ENCODE measurements at places on chromosomes 7 and 10.

- DNase-seq: no peak
Measured at GRCh38 chr10:13978533-13979115, 352.1 kb downstream of the FRMD4A start.

DNA sequence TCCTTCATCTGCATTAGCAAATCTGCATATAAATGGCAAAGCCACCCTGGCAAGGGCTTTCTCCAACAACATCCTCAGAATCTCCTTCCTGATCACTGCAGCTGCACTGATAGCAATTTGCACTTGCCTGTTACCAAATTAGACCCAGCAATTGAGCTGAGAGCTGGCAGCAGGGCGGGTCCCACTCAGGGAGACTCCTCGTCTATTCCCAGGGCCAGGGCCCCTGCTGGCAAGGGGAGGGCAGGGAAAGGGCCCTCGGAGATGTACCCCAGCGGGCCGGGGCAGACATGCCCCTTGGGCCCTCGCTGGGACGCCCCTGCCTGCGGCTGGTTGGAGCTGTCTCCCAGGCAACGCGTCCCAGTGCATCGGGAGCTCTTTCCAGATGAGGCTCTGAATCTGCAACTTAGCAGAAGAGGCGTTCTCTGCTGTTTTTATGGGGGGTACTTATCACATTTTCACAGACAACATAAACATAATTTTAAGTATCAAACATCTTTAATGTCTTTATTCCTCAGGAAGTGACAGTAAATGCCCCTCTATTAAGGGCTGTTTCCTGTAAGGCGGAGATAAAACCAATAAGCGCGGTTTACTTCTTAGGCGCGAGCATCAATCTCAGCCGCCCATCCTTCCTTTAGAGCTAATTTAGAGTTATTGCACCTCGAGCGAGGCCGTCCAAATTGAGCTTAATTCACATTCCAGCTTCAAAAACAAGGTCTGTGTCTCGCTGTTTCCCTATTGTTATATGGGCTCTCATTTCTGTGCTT, 249.0 kb upstream of the PPP2R2D start:
- DNase-seq: no peak

- DNase-seq: no peak
Measured at GRCh38 chr10:97889461-97890265, 40.0 kb downstream of the GOLGA7B start.

DNA sequence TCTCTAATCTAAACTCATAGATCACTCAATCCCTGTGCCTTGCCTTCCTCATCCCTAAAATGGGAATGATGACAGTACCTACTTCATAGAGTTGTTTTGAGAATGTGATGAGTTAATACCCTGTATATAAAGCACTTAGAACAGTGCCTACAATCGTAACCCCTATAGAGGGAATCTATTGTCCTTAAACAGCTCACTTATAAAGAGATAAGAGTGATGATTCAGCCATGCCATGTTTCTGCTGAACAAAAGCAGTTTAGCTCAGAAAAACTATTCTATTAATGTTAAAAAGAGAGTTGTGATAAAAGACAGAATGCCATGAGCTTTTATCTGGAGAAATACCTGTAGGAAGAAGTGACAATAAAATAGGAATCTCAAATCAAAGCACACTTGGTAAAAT, 63.6 kb downstream of the CUBN start:
- no peak for DNase-seq

DNA sequence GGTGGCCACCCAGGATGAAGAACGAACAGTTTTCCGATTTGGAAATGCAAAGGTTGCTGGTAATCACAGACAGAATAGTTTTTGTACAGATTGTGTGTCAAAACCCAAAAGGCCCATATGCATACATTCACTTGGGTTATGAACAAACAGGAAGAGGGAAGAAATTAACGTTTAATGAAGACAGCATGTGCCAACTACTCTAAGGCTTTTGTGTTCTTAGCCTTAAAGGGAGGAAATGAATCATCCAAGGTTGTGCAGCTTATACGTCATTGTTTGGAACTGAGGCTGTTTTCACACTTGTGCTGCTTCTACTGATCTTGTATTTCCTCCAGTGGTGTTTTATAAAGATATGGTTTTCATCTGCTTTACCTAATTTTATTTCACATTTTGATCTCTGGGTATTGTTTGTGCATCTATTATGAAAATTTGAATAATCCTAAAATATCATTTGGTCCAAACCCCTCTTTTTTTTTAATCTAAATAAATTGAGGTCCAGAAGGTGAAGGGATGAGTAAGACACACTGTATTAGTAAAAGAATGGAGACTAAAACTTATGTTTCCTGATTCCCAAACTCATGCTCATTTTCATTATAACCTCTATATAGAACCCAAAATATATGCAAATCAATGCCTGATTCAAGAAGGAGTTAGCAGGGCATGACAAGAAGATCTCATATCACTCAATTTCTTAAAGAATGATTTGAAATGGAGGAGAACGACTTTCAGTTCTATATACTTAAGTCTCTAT, 373.1 kb downstream of the THSD7A start:
- DNase-seq: no peak

GRCh38 chr10:61779950-61780659, 117.4 kb downstream of the CABCOCO1 start:
- DNase-seq: no peak

DNA sequence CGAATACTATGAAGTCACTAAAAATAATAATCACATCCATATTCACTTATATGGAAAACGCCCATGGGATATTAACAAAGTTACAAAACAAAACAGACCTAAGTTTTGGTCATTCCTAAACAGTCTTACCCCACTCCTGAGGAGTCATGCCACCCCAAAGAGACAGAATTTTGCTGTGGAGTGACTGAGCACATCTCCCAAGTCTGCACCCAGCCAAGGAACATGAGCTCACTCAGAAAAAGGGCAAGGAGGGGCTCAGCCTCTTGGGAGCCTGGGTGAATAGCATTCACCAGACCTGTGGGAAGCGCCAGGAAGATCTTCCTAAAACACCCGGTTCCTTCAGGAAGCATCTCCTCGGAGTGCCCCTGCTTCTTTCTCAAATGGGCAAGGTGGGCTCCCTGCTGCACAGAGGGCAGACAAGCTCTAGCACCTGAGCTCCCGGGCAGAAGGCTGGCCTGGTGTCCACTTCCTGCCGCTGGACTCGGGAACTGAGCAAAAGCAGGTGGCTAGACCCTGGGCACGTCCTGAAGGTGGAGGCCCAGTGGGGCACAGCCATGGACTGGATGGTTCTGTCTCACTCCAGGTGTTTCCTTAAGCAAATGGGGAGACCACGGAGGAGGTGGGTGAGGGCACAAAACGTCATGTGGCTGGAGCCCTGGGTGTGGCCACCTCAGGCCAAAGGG, 31.0 kb downstream of the TNS3 start:
- no peak for DNase-seq

- no peak for DNase-seq
Measured at GRCh38 chr10:1932692-1933094, 195.4 kb upstream of the ADARB2 start.

GRCh38 chr7:151399906-151400305, 9.9 kb downstream of the WDR86 start:
- DNase-seq: no peak

GRCh38 chr10:111988646-111989045, 194.9 kb downstream of the GPAM start:
- no peak for DNase-seq

DNA sequence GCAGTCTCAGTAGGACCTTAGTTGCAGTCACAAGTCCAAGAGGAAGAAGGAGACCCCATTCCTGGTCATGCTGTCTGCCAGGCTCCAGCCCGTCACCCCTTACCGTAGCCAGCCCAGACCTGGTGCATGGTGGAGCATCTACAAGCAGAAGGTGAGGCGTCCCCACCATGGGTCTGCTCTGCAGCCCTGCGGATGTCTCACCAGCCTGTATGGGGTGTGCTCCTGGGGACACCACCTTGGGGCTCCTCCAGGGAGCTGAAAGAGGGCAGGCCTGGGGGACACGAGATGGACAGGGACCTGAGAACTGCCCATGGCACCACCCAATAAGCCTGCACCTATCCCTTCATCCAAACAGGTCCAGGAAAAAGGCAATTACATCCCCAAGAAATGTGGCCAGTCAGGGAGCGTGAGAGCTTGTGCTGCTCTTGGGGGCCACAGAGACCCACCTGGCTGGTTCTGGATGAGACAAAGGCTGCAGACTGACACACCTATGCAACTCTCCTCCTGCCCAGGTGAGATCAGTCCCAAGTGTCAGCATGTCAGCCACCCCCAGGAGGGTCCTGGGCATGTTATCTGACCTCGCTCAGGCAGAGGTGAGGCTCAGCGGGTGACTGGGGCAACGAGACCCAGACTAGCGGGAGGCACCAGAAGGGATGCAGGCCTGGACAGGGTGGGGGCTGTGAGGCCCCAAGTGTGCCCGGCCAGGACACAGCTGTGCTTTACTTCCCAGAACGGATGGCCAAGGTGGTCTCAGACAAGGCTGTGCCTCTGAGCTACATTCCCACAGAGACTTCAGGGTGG, 84.5 kb upstream of the RET start:
- no peak for DNase-seq

DNA sequence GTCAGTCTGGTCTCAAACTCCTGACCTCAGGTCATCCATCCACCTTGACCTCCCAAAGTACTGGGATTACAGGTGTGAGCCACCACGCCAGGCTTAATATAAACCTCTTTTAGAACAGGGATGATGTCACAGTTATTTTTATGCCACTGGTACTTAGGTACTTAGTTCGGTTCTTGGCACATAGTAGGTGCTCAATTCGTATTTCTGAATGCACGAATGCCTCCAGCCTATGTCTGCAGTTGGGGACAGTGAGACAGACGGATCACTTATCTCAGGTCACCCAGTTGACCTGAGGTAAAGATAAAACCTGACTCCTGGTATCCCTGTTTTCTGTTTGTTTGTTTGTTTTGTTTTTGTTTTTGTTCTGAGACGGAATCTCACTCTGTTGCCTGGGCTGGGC, 6.1 kb upstream of the NAT16 start:
- DNase-seq: no peak

- DNase-seq: no peak
Measured at GRCh38 chr7:4270268-4270667, 411.8 kb upstream of the FOXK1 start.

DNA sequence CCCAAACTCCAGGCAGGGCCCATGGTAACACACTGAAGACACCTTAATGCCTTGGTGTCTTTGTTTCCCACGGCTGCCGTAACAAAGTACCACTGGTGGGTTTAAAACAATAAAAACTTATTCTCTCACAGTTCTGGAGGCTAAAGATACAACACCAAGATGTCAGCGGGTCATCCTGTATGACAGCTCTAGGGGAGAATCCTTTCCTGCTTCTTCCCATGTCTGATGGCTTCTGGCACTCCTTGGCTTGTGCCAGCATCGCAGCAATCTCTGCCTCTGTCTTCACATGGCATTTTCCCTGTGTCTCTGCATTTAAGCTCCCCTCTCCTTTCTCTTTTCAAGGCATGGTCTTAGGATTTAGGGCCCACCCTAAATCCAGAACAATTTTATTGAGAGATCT, 33.1 kb downstream of the PRSS2 start:
- no peak for DNase-seq

DNA sequence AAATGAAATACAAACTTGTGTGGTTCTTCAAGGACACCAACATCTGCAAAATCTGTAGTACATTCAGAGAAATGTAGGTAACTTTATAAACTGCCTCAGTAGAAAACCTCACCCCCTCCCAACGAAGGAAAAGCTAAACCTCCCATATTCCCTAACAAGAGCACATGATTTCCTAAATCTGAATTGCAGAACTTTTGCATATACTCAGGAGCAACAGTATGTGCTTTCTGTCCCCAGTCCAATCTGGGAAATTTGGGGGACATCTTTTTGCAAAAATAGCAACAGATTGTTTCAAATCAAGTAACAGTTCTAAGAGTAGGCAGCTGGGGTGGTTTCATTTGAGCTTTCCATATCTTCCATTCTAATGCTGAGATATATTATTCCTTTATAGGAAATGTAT, 15.8 kb upstream of the MSS51 start:
- DNase-seq: no peak

DNA sequence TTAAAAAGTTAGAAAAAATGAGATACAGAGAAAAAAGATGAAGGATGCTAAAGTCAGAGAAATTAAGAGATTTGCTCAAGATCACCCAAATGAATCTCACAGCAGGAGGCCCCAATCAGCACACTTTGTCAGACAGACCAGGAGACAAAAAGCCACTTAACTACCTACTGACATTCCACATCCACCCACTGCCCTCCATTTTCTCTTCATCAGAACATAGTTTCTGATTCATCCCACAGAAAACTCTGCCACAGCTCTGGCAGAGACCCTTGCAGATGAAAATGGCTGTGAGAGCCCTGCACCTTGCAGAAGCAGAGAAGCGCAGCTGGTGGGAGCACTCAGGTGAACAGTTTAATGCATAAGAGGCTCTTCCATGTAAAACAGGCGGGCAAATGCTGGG, 26.6 kb downstream of the DGKI start:
- DNase-seq: no peak

DNA sequence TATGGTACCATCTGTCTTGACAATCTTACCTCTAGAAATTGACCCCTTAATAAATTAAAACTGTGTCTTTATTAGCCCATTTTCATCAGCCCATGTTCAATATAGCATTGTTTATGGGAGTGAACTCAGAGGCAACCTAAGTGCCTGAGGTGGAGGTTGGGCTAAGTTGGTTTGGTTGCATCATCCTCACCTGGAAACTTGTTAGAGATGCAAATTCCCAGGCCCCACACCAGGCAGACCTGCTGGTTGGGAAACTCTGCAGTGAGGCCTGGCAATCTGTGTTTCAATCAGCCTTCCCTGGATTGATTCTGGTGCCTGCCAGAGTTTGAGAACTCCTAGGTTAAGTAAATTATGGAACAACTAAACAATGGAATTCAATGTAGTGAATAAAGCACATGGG, 9.4 kb upstream of the FAM170B start:
- DNase-seq: no peak

DNA sequence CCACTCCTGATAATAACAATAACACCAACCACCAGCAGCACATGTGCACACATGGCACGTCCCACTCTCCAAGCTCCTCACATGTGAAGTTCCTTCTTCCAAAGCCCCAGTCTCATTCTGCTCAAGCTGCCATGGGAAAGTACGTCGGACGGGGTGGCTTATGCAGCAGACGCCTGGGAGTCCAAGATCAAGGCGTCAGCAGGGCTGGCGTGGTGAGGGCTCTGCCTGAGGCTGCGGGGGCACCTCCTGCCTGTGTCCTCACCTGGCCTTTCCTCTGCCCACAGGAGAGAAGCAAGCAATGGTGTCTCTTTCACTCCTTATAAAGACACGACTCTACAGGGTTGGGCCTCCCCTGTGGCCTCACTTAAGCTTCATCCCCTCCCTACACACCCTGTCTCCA, 68.8 kb upstream of the INSIG1 start:
- DNase-seq: no peak

GRCh38 chr7:41629711-41630111, 73.2 kb downstream of the INHBA start:
- DNase-seq: no peak

GRCh38 chr7:148572067-148572522, 18.5 kb upstream of the C7orf33 start:
- no peak for DNase-seq

DNA sequence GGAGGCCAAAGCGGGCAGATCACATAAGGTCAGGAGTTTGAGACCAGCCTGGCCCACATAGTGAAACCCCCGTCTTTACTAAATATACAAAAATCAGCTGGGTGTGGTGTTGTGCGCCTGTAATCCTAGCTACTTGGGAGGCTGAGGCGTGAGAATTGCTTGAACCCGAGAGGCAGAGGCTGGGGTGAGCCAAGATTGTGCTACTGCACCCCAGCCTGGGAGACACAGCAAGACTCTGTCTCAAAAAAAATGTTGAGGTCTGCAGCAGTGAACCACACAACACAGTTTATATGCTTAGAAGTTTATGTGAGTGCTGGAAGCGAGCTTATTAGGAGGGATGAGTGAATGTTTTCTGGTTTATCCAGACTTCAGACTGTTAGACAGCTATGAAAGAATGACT, 10.4 kb downstream of the LHPP start:
- no peak for DNase-seq

Data from activated CD8-positive, alpha-beta memory T cell treated with anti-CD3 and anti-CD28 coated beads for 1 hour (primary cell).